ENCODE measurements at places on chromosomes 6 and 20. TPM values are rescaled to one million over a fixed set of nuclear protein-coding genes. Genes with fewer than 3 reads are reported as not detected.

DNA sequence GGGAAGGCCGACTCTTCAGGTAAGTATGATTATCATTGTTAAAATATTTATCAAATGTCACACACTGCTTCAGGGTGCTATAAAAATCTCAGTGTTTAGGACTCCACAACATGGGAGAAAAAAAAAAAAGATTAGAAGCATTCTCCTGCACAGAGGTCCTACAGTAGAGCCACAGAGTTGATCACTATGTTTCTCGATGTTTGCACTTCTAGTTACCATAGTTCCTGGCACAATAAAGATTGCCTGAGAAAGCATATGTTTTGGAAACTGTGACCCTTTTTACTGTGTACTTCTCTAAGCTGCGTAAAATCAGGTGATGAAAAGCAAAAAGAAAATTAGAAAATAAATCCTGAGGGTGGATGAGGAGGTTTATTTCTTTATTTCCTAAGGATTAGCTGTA is 269.9 kb upstream of the SYNCRIP start:
- no peak for DNase-seq

GRCh38 chr6:2986722-2987221 is 12.9 kb upstream of the NQO2 start:
- DNase-seq = no peak

GRCh38 chr20:51318058-51318949 is 224.2 kb downstream of the NFATC2 start:
- no peak for DNase-seq

DNA sequence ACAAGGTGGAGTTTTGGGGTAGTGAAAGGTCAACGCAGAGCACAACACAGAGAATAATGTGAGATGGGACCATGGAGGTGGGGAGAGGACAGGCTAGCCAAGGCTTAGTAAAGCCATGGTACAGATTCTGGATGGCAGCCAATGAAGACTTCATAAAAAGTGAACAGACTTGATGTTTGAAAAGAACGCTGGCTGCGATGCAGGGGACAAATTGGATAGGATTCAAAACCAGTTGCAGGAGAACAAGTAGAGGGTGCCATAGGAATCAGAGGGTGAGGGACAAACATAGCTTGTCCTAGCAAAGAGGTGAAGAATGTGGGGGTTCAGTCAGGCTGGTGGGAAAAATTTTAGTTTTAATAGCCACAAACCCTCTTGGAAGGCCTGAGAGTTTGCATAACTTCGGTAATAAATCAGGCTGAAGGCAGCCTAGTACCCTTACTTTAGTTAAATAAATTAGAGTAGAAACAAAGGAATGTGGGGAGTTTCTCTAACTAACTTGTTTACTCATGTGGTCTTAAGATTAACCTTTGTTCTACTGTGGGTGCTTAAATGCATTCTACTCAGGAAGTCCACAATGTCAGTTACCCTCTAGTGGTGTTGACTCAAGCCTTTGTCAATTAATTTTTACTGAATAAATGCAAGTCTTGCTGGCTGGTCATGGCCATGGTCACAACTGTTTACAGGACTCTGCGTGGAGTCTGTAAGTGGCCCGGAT is 216.4 kb downstream of the C6orf118 start:
- no peak for DNase-seq

- DNase-seq = no peak
Observed at GRCh38 chr6:166998256-166999144, 697 bp upstream of the CEP43 start.

DNA sequence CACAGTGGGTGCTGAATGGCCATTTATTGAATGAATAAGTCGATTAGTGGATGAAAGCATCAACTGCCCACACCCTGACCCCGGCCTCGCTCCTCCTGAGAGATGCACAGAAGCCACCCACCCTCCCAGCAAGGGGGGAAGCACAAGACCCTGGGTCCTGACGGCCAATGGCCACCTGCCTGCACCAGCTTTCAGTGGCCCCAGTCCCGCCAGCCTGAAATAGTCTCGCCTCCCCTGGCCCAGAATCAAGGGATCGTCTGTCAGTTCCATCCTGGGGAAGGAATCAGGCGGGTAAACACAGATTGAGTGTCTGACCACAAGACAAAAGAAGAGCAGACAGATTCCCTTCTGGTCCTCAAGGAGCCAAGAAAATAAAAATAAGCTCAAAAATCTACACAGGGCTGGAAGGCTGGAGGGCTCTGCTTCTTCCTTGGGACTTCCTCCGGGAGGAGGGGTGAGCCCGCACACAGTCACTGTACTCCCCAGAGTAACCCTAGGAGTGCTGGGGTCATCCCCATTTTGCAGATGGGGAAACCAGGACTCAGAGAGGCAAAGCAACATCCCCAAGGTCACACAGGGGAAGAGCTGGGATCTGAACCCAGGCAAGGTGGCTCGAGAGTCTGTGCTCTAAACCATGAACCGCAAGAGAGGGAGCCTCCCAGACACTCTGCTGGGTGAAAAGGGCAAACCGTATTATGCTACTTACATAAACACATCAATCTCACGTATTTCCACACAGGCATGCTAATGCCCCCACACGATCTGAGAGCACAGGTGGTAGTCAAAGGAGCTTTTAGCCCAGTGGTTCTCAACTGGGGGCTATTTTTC is 7.8 kb downstream of the PREX1 start:
- no peak for DNase-seq

DNA sequence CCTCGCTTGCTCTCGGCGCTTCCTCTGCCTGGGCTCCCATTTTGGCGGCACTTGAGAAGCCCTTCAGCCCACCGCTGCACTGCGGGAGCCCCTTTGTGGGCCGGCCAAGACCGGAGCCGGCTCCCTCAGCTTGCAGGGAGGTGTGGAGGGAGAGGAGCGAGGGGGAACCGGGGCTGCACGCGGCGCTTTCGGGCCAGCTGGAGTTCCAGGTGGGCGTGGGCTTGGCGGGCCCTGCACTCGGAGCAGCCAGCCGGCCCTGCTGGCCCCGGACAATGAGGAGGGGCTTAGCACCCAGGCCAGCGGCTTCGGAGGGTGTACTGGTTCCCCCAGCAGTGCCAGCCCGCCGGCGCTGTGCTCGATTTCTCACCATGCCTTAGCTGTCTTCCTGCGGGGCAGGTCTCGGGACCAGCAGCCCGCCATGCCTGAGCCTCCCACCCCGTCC is 10.2 kb upstream of the SRPK1 start:
- DNase-seq = no peak

DNA sequence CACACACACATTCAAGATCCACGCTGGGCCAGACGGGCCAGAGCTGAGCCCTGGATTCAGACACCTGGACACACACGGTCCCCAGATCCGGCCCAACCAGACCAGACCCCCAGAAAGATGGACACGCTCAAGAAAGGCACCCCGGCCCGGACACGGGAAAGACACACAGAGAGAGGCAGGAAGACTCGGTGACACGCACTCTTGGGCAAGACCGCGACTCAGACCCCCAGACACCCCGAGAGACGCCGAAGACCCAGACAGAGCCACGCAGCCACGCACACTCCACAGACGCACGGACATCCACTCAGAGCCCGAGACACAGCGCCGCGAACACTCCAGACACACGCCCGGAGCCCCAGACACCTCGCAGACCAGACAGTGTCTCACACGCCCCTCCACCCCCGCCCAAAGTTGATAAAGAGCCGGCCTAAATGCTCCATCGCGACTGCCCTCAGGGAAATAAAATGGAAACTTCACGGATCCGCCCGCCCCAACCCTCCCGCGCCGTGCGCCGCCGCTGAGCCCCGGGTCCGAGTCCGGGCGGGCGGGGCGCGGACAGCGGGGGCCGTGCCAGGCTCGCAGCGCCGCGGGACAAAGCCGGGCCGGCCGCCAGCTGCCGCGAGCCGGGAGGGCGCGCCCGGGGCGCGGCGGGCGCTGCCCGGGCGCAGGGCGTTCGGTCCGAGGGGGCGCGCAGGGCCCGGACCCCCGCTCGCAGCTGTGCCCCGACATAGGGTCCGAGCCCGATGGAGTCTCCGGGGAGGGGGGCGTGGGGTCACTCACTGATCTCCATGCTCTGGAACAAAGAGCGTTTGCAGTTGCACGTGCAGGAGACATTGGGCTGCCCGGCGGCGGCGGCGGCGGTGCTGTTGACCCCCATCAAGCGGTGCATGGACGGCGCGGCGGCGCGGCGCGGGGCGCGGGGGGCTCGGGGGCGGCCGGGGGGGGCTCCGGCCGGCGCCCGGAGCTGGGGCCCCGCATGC is 831 bp downstream of the PMEPA1 start:
- DNase-seq = no peak

- no peak for DNase-seq
Observed at GRCh38 chr6:34953061-34954025, 64.3 kb downstream of the ANKS1A start.

DNA sequence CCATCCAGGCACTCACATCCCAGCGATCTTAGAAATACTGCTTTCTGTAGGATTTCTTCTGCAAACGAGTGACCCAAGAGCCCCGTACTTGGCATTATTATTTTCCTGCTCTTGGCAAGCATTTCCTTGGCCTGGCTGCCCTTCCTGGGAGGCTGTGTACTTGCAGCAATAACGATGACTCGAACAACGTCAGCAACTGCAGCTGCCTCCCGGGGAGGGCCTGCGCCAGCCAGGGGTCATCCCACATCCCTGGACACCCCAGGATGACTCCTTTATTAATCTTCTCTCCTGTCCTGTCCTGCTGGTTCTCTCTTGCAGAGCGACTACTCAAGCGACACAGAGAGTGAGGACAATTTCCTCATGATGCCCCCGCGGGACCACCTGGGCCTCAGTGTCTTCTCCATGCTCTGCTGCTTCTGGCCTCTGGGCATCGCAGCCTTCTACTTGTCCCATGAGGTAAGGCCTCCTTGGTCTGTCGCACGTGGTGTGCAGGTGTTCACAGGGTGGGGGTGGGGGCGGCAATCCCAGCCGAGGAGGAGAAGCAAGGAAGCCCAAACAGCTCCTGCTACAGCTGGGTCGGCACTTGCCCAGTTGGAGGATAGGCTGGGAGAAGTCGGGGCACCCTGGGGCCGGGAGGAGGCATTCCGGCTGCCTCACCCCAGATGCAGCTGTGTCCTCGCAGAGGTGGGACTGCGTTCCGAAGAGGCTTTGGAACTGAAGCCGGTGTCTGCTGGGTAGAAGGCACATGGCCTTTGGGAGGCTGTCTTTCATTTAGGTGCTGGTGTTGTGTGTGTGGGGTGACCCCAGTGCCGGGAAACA is 115.3 kb downstream of the SYNDIG1 start:
- DNase-seq = peak; percentile 22

- DNase-seq = no peak
Observed at GRCh38 chr20:44997171-44997570, 30.9 kb downstream of the STK4 start.

GRCh38 chr6:145020114-145020513 is 715.2 kb downstream of the EPM2A start:
- no peak for DNase-seq

GRCh38 chr6:11536795-11537194 is 754 bp upstream of the TMEM170B start:
- peak; percentile 37 for DNase-seq

- DNase-seq = no peak
Observed at GRCh38 chr6:124901084-124901483, 61.2 kb upstream of the RNF217 start.

- no peak for DNase-seq
Observed at GRCh38 chr6:90468080-90468479, 118.8 kb downstream of the MAP3K7 start.

DNA sequence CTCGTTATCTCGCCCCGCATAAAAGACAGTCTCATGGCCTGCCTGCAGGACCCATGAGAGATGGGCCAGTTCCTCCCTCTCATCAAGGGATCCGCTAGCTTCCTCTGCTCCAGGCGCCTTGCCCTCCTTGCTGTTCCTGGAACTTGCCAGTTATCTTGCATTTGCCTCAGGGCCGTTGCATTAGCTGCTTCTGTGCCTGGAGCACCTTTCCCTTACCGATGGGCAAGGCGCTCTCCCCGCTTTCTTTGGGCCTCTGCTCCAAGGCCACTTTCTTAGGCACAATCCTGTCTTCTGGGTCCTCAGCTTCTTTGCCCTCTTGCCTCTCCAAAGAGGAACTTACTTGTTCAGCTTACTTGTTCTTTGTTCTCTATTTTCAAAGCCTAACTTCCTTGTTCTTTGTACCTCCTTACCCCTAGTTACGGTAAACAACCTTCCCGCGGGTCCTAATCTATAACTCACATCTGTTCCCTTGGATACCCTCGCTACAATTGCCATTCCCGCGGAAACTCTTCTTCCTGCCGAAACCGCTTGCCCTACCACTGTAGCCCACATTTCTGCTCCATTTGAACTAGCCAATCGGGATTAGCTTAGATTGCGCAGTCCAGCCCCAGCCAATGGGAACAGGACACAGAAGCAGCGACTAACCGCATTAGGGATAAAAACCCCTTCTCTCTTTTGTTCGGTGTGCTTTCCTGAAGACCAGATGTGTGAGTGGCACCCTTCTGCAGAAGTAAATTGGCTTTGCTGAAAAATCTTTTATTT is 887 bp upstream of the NSFL1C start:
- peak; percentile 3 for DNase-seq

GRCh38 chr20:51285684-51286083 is 256.8 kb downstream of the NFATC2 start:
- DNase-seq = no peak

Gene EEF1A2
- 78.4 TPM for total RNA-seq

Gene BPIFB1
- 0.45 TPM for total RNA-seq

Gene CCM2L
- total RNA-seq = 4.8 TPM

Data from cerebellum (tissue), 4 donors.